ENCODE measurements at places on chromosomes 7 and 10.

- DNase-seq = no peak
Observed at GRCh38 chr7:151246851-151247580, 1.5 kb downstream of the SMARCD3 start.

DNA sequence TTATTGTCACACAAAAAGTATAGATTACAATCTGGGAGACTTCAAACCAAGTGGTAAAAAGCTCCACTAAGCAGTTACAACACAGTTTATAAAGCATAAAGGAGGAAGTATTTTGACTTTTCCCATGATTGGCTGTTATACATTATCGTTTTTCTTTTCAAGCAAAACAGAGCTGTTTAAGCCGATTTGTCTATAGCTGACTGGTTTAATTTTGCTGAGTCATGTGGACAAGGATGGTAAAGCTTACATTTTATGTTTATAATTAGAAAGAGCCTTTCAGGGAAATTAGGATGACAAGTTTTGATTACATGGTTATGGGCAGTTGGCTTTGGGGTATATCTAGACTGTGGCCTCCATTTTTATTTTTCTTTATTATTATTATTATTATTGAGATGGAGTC is 152.5 kb upstream of the STK17A start:
- no peak for DNase-seq

GRCh38 chr10:50585921-50586739 is 37.6 kb downstream of the SGMS1 start:
- no peak for DNase-seq

DNA sequence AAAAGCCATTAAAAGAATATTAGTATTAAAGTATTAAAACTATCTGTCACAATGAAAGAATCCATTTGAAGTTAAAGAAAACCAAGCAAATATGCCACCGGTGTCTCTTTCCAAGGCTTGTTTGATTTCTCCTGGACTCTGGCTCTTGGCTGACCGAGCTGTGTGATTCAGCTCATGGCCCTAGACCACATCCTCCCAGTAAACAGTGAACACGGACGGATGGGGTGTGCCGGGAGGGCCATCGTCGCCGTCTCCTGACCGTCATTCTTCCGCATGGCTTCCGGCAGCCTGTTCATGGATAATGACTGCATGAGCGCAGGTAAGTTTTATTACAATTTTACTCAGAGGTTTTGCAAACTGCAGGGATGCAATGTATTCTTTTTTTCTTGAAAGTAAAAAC is 218.5 kb downstream of the DNAJB6 start:
- DNase-seq = no peak

GRCh38 chr7:36040679-36041078 is 112.4 kb upstream of the EEPD1 start:
- no peak for DNase-seq

GRCh38 chr7:41110186-41110585 is 592.7 kb downstream of the INHBA start:
- DNase-seq = no peak

GRCh38 chr7:56007891-56008290 is 43.4 kb downstream of the PSPH start:
- DNase-seq = no peak

DNA sequence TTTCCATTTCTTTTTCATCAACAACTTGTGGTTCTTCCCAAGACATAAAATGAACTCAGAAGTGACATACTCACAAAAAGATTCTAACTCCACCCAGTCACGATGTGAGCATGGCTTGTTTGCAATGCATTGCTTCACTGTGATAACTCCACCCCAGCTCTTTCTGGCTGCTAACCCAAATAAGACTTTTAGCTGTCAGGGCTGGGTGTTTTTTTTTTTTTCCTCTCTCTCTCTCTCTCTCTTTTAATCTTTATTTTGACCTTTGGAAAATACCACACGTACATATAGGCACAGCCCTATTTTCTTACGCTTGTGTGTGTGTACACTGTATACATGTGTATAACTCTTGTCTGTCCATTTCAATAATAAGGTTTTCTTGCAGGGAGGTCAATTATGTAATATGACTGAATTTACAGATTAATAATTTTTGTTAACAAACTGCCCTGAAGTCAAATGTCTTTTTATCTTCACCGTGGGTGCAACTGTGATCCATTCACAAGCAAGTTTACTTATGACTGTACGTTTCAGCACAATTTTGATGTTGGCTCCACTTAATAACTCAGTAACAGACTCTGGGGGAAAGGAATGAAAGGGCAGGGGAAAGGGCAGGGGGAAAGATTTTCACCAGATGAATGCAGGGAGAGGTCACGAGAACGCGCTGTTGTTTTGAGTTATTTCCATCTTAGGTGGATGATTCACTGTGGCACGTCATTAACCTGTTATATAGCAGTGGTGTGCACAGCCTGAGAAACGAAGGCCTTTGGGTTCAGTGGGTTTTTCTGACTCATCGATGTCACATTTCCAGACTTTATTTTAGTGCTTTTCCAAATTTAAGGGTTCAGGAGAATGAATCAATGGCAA is 49.1 kb downstream of the APBB1IP start:
- DNase-seq = no peak
